AG08396 (cell line): ENCODE measurements at places on chromosomes 2 and 18.

DNA sequence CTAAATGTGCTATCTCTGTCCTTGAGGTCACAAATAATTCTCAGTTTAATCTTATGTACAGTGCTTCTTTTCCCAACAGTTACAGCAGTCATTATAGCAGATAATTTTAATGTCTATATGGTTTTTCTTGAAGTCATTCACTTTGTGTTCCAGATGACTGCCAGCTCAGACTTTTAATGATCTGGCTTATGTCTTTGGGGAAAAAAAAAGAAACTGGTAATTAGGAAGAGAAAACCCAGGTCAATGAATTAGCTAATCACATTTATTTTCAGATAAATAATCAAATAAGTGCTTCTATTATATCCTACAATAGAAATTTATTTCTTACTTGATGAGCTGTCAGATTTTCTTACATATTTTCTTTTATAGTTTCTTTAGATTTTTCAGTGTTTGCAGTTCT, 96.0 kb downstream of the COMMD1 start:
- DNase-seq, result no peak

- DNase-seq, result no peak
These were observed 1571.5 kb upstream of the NXPH2 start for GRCh38 chr2:140351692-140352091.

DNA sequence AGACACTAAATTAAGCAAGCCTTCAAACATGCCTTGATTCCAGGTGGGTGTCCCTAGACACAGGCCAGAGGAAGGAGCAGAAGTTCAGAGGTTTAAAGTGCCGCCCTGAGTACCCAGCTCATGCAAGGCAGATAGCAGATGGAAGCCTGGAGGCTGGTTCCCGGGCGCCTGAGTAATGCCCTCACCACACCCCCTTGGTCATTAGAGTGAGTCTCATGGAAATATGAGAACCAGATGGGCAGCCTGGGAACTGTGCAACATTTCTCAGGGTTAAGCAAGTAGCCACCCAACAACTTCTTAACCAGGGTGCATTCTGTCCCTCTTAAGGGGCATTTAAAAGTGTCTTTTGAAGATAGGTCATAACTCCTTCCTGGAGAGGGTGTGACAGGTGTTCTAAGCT, 44.1 kb downstream of the TGFA start:
- no peak for DNase-seq

- DNase-seq, result peak; percentile 17
These were observed 900.8 kb downstream of the SLC4A3 start for GRCh38 chr2:220528180-220528675.

- DNase-seq, result no peak
These were observed 14.6 kb downstream of the CCNYL1 start for GRCh38 chr2:207725873-207726578.

DNA sequence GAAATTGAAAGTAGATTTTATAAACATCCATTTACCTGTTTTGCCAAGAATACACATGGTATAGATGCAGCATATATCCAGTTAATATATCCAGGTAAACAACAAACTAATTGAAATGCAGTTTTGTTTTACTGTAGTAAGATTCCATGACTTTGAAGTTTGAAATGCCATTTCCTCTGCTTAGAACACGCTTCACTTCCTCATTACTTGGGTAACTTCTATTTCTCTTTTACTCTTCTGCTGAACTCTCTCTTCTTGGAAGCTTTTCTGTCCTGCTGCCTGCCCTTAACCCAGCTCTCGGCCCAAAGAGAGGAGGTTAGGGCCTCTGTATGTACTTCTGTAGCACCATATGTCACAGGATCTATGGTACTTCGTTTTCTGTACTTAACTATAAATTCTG, 14.1 kb upstream of the IL1RL2 start:
- no peak for DNase-seq

DNA sequence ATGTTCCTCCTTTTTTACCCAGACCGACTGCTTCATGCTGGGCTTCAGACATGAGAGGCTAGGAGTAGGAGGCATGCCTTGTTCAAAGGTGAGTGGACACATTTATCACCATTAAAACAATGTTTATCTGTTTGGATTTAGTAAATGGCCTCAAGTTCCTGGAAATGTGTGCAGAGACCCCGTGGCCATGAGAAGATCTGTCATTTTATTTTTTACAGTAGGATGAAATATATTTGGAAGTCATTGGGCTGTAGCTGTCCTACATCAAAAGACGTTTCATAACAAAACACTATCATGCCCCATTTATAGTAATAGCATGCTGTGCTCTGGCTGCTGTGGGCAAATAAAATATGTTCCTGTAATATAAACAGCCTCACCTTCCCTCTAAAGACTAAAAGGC, 403.9 kb upstream of the TNP1 start:
- no peak for DNase-seq

DNA sequence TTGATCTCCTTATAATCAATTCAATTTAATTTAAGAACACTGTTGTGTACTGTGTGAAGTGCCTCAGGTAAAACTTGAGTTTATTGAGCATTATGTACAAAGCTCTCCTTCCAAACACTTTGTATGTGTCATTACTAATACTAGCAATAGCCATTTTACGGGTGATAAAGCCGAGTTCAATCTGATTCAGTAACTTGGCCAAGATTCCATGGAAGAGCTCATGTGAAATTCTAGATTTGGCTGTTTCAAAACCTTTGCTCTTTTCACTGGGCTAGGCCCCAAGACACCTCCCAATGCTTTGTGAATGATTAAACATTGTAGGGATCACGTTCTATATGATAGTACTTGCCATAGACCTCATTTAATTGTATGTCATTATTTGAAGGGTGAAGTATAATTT, 8.9 kb upstream of the NFE2L2 start:
- DNase-seq, result no peak

- no peak for DNase-seq
These were observed 94.1 kb downstream of the RTN4 start for GRCh38 chr2:54956111-54956627.

- DNase-seq, result peak; percentile 82
These were observed at the start of gene MYL12B for GRCh38 chr18:3261373-3262233. MYL12B (plus strand) TSS chr18:3262133; CDS start chr18:3272899, 10,766 bp downstream.

GRCh38 chr2:106565599-106565998, 78.4 kb downstream of the CD8B2 start:
- no peak for DNase-seq

DNA sequence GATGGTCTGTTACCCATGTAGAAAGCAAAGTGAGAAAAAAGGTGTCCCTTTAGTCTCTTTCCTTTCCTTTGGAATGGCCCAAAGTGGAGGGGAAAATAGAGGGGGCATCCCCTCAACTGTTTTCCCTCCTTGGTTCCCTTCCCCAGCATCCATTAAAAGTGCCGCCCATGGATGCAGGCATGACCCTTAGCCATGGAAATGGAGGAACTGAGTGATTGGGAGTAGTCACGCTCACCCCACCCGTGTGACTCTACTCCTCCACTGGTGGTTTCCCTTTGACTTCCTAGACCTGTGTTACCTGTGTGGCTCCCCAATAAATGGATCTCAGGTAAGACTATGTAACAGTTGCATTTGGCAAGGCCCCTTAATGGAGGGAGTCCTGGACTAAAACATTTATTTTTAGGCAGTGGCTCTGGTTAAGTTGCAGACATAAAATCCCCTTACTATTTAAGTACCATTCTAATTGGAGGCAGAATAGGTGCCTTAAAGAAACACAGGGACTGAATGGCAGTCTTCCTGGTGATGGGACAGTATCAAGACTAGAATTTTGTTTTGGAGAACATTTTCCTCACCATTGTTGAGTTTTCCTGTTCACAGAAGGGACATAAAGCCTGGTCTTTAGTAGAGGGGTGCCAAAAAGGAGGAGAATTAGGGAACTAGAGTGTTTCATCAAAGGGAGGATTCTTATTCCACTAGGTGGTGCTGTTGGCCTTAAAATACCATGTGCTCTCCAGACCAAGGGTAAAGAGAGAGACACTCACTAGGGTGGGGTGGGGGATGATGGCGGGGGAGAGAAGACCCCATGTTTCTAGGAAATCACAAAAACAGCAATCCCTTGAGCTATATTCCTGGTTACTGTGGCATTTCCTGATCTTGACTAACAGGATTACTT, 25.7 kb upstream of the PLA2R1 start:
- DNase-seq, result no peak

- no peak for DNase-seq
These were observed 867.3 kb downstream of the TRIB2 start for GRCh38 chr2:13584020-13584419.

- no peak for DNase-seq
These were observed 211.0 kb downstream of the MCFD2 start for GRCh38 chr2:46704593-46704992.

DNA sequence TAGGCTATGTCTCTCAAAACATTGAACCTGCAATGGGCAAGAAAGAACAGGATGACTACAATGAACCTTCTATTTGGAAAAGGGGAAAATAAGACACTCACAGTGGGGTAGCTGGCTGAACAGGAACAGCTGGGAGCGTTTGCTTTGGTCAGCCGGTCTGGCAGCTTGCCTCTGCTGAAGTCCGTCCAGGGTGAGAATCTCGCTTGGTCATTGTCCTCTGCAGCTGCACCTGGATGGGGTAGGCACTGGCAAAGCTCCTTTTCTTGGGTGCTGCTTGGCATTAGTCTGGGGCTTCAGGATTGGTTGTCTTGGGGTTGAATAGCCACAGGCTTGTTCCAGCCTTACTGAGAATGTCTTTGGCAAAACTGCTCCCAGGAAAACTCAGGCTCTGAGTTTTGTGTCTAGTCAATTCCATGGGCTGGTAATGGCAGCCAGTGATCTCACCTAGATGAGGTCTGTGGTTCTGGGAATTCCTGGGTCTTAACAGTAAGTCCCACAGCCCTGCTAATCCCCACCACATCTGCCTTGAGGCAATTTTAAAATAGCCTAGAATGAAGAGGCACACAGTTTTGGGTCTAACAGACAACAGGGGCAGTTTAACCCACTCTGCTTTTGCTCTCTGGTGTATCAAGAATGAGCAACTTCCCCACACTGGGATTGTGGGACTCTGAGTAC, 13.4 kb downstream of the NEDD4L start:
- no peak for DNase-seq

GRCh38 chr2:72300147-72300684, 152.6 kb upstream of the CYP26B1 start:
- DNase-seq, result no peak

DNA sequence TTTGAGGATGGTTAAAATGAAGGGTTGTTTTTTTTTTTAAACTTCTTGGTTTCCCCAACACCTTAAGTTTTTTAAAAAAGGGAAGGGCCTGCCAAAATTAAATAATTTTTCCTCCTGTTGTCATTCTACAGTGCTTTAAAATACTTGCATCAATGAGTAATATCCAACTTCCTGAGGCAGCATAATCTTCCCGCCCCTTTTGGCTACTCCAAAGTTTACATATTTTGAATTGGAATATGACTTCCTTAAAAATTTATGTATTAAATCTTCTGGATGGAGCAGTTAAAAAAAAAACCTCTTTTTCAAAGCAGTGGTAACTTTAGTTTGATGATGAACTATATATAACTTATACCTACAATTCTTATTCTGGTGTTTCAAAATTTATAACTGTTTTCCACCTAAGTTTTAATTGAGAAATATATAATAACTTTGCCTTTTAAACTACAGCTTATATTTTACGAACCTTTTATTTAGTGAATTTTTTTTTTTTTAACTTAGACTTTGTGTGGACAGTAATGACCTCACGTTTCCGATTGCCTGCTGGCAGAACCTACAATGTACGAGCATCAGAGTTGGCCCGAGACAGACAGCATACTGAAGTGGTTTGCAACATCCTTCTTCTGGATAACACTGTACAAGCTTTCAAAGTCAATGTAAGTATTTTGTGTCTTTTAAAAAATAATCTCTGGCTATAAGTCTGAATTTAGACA, 49.8 kb downstream of the PTPN4 start:
- DNase-seq, result peak; percentile 50

GRCh38 chr2:230665263-230665691, 47.4 kb upstream of the CAB39 start:
- no peak for DNase-seq

DNA sequence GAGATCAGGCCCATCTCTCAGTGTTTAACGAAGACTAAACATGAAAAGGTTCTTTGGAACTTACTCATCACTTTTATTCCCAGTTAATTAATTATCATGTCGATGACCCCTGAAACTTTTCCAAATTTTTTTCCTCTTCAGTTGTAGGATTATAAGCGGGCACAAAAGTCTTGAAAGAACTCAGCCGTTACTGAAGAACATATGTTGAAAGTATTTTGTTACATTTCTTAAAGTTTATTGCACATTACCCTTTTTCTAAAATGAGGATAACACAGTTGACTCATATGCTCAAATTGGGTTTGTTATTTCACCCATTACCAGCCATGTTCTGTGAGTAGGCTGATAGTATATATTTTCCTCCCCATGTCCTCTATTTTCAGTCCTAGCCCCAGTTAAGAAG, 75.9 kb upstream of the COL3A1 start:
- peak; percentile 11 for DNase-seq

DNA sequence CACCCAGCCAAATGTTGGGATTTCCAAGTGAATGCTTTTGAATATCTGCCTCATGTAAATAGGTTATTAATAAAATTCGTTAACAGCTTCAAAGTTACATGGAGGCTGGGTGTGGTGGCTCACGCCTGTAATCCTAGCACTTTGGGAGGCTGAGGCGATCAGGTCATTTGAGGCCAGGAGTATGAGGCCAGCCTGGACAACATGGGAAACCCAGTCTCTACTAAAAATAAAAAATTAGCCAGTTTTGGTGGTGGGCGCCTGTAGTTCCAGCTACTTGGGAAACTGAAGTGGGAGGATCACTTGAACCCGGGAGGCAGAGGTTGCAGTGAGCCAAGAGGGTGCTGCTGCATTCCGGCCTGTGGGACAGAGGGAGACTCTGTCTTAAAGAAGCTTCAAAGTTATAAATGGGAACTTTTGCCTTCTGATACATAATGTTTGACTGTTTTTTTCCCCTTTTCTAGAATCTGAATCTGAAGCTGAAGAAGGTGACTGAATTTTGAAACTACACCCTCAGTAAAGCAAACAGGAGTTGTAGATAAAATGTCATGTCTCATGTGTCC, 10.1 kb downstream of the BZW1 start:
- no peak for DNase-seq

DNA sequence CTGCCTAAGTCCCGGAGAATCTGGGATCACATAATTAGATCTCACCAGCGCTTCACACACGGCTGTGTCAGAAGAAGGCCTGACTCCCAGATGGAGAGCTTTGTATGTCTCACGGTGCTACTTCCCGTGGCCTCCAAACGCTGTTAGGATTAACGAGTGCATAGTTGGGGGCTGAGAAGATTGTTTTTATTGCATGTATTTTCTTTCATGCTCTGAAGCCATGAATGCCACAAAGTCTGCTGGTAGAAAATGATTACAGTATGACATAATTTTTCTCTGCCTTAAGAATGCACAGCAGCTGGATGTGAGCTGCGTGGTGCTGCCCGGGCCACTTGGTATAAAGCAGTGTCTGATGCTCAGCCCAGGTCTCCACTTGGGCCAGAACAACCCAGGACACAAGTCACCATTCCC, 166.5 kb downstream of the SEPTIN10 start:
- DNase-seq, result peak; percentile 91

DNA sequence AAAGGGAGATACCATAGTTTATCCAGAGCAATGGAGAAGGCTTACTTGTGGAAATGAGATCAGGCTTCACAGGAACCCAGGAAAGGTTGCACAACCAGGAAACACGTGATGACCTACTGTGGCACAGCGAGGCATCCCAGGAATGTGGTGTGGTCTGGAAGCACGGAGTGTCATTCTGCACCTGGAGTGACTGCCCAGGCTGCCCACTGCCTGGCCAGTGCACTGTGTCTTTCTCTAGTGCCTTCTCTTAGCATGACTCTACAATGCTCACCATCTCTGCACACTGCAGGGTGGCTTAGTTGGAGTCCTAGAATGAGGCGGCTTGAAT, 48.9 kb downstream of the CHST9 start:
- no peak for DNase-seq
